Stimulated activated CD4-positive, alpha-beta T cell treated with anti-CD3 and anti-CD28 coated beads, Interleukin-1b, Interleukin-23, amount 100 ng/mL, for 1 hour (primary cell): ENCODE measurements at places on chromosomes 5 and 9.

GRCh38 chr9:130209422-130209821 lies 37.2 kb downstream of the NCS1 start:
- no peak for DNase-seq

- no peak for DNase-seq
Observed at GRCh38 chr9:135355521-135356011, 124.0 kb upstream of the PPP1R26 start.

- DNase-seq = no peak
Observed at GRCh38 chr5:38426490-38426889, 130.0 kb downstream of the LIFR start.

GRCh38 chr9:83066771-83067170 lies 3.8 kb upstream of the RASEF start:
- no peak for DNase-seq

DNA sequence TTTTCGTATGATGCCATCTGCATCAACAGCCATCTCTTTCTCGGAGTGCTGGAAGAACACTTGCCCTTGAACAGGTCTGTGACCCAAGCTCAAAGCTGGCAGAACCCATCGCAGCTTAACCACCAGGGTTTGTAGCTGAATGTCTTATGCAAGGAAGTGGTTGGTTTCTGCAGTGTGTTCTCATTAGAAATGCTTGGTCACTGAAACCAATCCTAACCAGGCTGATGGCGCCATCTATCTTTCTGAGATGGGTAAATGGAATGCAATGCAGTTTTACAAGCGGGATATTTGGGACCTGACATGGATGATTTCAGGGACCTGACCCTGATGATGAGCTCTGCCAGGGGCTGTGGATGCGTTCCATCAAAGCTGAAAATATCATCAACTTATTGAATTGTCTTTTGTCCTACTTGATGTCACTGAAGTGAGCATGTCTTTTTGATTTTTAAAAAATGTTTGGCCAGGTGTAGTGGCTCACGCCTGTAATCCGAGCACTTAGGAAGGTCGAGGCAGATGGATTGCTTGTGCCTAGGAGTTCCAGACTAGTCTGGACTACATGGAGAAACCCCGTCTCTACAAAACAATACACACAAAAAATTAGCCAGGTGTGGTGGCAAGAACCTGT lies 28.7 kb downstream of the DMRT3 start:
- no peak for DNase-seq

DNA sequence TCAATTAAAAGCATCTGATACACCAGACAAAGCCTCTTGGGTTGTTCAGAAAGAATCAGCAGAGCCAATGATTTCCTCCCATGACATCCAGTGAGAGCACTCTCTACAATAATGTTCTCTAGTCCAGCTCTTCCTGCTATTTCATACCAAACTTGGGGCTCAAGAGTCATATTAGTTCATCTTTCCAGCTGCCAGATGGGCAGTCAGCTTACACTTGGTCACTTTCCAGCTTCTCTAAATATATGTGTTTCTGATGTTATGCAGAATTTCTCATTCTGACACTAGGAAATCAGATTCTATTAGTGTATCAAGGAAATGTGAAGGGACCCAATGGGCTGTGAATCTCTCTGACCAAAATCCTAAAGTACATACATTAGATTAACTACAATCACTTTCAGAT lies 148.9 kb downstream of the ENC1 start:
- DNase-seq = no peak

- no peak for DNase-seq
Observed at GRCh38 chr9:89426384-89426961, 71.4 kb downstream of the SEMA4D start.

- DNase-seq = no peak
Observed at GRCh38 chr5:38790891-38791290, 54.9 kb upstream of the OSMR start.

DNA sequence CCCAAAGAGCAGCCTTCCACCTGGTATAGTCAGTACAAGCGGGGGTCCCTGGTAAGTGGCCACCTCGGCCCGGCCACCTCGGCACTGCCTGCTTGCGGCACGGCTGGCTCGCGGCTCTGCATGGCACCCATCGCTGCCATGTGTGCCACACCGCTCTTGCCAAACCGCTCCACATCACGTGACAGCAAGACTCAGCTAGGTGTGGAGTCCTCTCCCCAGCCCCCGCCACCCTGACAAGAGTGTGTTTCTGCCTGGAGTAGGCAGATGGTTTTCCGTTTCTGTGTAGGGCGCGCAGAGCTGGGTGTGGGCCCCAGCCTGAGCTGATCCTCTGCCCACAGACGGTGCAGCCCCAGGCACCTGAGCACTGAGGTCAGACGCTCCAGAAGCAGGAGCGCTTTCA lies 50.5 kb upstream of the FCN2 start:
- no peak for DNase-seq

GRCh38 chr9:72907421-72907820 lies 45.4 kb downstream of the ALDH1A1 start:
- DNase-seq = no peak

- DNase-seq = no peak
Observed at GRCh38 chr9:91047993-91048607, 246.5 kb downstream of the SYK start.

- DNase-seq = no peak
Observed at GRCh38 chr9:106107716-106108115, 413.4 kb downstream of the TMEM38B start.

GRCh38 chr9:89175828-89176261 lies 2.8 kb downstream of the SHC3 start:
- DNase-seq = no peak

- DNase-seq = no peak
Observed at GRCh38 chr9:14618836-14619420, 74.3 kb downstream of the ZDHHC21 start.

DNA sequence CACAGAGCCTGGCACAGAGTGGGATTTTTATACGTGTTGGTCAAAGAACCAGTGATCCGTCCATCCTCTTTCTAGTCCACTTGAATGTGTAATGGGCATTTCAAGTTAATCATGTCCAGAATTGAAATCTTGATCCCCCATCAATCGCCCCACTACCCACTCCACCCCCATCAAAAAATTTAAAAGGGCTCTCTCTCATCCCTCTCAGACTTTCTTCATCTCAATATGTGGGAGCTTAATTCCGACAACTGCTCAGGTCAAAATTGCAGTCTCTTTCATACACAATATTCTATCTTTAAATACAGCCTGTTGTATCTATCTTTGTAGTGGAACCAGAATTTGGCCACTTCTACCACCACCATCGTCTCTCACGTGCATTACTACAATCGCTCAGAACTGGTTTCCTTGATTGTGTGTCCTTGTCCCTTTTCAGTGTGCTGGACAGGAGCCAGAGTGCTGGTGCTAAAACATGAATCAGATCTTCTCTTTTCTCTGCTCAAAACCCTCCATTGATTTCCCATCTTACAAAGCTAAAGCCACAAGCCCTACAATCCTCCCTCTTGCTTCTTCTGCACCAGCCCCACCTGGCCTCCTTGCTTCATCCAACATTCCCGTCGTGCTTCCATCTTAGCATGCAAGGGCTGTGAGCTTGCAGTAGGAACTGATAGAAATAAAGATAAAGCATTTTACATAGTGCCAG lies 786 bp upstream of the KIF3A start:
- DNase-seq = no peak

DNA sequence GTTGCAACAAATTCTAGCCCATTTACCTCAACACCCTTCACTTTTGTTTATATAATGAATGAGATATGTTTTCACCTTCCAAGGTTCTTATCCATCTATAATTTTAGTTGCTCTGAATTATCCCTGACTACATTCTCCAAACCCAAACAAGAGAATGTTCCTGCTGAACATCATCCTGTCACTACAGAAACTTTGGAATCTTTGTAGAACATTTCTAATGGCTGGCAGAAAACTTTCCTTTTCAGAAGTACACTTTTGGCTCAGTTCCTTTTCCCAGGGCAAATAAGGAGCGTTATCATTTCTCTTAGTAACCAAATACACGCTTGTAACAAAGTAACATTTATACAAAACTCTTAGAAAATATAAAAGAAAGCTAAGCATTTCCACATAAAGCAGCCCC lies 860.6 kb upstream of the SEMA6A start:
- DNase-seq = no peak

DNA sequence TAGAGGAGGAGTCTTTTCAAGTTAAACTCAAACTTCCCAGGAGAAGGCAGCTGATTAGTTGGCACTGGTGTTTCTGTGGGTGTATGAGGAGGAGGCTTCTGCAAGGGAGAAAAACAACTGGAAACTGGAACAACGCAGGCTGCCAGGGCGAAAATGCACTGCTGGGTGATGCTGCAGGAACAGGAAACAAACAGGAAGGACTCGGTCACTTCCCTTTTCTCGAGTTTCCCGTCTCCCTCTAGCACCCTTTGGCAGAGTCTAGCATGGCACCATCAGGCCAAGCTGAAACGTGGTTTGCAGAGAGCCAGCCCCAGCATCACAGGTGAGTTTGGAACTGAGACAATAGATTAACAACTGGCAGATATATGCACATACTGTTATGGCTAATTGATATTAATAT lies 77.5 kb upstream of the CAST start:
- no peak for DNase-seq

- no peak for DNase-seq
Observed at GRCh38 chr5:158880483-158881001, 219.2 kb downstream of the EBF1 start.

DNA sequence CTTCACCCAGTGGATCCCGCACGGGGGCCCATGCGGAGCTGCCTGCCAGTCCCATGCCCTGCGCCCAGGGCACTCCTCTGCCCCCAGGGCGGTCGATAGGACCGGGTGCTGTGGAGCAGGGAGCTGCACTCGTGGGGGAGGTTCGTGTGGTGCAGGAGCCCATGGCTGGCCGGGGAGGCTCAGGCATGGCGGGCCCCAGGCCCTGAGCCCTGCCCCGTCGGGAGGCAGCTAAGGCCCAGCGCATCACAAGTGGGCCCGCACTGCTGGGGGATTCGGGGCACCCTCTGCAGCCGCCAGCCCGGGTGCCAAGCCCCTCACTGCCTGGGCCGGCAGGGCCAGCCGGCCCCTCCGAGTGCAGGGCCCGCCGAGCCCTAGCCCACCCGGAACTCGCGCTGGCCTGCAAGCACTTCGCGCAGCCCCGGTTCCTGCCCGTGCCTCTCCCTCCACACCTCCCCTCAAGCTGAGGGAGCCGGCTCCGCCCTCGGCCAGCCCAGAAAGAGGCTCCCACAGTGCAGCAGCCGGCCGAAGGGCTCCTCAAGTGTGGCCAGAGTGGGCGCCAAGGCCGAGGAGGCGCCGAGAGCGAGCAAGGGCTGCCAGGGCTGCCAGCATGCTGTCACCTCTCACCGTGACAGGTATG lies 221.1 kb upstream of the RORB start:
- DNase-seq = no peak

DNA sequence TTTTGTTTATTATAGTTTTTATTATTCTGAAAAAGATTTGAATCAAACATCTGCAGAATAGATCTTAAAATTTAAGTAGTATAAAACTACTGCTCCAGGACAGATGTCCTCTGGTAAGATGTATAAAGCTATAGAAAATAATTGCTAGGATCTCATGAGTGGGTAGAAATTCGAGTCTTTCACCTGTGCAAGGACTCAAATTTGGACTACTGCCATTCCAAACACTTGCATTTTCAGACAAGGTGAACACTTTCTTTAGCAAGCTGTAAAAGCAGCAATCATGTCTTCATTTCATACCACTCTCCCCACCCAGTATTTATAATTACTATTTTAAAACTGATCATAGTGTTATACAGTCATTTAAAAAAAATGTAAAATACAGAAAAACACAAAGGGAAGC lies 20.7 kb downstream of the SKP2 start:
- DNase-seq = no peak
